ENCODE measurements at places on chromosomes 3 and 15.
A peak's percentile ranks its signal among the peaks of the same experiment; 100 is the strongest.

- DNase-seq = peak; percentile 13
Measured at GRCh38 chr15:34304613-34305012, 33.0 kb downstream of the SLC12A6 start.

DNA sequence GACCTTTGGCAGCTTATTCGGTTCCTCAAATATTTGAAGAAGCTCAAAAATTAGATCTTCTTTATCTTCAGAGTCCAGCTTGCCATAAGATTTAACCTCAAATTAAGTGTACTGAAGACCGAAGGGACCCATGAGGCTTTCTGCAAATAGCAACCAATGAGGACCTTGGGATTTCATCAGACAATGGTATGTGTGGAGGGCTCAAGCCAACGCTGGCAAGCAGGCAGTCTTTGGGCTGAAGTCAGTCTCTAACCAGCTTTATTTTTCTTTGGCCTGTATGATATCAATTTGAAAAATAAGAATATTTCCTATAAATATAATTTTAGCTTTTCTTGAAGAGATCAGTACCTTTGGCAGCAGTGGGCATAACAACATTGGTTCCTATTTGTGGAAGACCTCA lies 692.7 kb downstream of the MCTP2 start:
- DNase-seq = no peak

DNA sequence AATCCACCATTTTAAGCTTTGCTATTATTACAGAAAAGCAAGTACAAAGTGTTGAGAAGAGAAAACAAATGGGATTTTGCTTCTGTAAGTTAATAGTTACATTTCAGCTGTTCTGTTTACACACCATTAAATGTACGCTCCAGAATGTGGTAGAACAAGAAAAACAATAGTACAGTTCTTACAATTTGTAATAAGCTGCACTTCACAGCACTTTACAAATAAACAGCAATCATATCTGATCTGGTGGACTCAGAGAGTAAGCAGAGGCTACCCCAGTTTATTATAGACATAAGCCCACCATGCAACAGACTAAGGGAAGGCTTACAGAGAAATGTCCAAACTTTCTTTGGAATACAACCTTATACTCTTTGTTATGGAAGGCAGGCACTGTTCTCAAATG lies 126.4 kb downstream of the OXSM start:
- no peak for DNase-seq

GRCh38 chr3:188649521-188649920 lies 495.6 kb downstream of the LPP start:
- peak; percentile 13 for DNase-seq

DNA sequence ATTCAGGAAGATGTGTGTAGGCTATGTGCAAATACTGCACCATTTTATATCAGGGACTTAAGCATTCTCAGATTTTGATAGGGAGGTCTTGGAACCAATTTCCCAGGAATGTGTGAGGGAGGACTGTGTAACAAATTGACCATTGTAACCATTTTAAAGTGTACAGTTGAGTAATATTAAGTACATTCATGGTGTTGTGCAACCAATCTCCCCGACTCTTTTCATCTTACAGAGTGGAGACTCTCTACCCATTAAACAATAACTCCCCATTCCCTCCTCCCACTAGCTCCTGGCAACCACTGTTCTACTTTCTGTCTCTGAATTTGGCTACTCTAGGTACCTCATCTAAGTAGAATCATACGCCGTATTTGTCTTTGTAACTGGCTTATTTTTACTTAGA lies 5.1 kb downstream of the RCN2 start:
- DNase-seq = no peak

GRCh38 chr15:69921626-69922619 lies 175.8 kb downstream of the TLE3 start:
- DNase-seq = no peak

GRCh38 chr15:86193716-86194380 lies 114.2 kb downstream of the AGBL1 start:
- no peak for DNase-seq

GRCh38 chr3:52108302-52109232 lies 45.7 kb downstream of the POC1A start:
- DNase-seq = peak; percentile 63

All from AG20443 (cell line).